Activated CD8-positive, alpha-beta memory T cell treated with anti-CD3 and anti-CD28 coated beads, Interleukin-2, amount 50 U/mL, for 48 hours (primary cell): ENCODE measurements at places on chromosomes 2 and 18.

DNA sequence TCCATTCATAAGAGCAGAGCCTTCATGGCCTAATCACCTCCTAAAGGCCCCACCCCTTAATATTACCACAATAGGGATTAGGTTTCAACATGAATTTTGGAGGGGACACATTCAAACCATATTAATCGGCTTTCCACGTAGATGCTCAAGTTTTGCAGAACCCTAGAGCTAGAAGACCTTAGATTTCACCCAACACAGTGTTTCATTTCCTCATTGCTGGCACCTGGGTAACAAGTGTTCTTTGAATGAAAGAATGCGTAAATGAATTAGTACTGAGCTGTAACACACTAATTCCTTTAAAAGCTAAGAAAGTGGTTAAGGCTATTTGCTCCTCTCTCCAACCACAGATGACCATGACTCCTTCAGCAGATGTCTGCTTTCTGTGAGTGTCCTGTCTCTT lies 252.5 kb downstream of the SMAD2 start:
- no peak for DNase-seq

DNA sequence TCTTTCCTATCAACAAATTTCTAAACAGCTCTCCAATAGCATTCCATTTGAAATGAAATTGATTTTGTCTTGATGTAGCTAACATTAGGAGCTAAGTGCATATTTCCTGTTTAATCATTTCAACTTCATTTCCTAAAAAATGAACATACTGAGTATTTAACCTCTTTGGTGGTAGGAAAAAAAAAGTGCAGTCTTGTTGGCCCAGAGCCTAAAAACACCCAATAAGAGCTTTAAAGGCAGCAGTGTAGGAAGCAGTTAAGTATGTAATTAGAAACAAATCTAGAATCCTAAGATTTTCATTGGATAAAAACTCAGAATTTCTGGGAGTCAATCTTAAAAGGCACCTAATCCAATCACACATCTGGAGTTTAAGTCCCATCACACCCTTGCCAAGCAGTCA lies 71.0 kb upstream of the RBMS1 start:
- DNase-seq = no peak

DNA sequence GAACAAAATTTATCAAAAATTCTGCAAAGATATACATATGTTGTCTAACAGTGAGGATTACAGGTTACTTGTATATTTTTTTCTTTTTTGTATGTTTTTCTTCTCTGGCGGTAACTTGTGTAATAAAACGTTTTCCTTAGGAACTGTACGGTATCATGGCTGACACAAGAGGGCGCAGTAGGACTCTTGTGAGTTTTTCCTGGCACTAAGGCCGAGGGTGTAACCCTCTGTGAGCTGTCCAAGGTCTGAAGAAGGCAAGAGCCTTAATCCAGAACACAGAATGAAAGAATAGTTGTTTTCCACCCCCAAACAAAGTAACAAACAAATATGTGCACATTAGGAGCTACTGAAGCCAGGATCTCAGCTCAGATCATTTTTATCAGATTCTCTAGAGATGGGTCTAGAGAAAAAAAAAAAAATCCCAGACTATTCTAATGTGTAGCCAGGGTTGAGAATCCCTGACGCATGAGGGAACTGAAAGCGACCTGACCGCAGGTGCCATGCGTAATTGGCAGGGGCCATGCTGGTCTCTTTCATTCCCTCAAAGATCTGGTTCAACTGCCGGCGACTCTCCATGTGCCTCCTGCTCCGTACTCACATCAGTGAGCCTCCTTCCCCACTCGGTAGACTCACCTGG lies 27.0 kb downstream of the TMEM200C start:
- peak; percentile 53 for DNase-seq

GRCh38 chr2:33812707-33813106 lies 213.6 kb upstream of the FAM98A start:
- DNase-seq = no peak

GRCh38 chr2:38540580-38541286 lies 62.0 kb downstream of the HNRNPLL start:
- no peak for DNase-seq

DNA sequence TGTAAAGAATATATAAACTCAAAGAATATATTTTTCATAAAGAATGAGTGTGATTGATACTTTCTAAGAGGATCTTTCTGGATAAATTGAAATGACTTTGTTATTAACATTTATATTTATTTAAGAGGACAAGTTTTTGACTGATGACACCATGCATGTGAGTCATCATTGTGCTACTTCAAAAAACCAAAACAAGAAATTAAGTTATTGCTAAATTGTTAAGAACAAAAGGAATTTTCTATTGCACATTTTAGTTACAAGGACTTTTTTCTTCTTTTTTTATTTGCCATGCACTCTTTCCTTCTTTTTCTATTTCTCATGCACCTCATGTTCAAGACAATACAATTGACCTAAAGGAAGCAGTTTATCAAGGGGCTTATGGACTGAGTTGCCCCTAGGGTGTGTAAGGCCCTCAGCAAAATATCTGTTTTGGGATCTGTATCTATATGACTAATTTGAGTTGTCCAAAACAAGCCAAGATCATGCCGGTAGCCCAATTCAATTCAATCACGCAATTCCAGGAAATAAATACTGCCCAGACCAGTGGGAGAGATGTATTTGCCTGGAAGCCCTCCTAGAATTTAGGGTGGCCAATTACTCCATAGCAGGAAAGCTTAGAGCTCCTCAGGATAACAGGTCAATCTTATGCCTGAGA lies 654.3 kb downstream of the METTL4 start:
- no peak for DNase-seq

GRCh38 chr2:118185210-118186109 lies 97.2 kb downstream of the INSIG2 start:
- peak; percentile 82 for DNase-seq

DNA sequence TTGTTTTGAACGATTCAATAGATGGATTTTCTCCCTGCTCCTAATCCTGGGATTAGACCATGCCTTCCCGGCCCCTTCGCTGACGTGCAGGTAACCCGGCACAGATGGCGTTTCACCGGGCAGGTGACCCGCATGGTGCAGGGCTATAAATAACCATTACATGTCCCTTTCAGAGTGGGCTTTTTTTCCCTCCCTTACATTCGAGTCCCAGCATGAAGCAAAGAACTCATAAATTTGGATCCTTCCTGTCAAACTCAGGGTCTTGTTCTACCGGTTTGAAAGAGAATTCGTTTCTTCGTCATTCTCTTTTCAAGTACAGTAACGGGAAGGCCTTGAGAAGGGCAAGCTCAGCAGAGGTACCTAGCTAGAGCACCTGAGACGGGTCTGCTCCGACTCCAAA lies 46.1 kb downstream of the EDAR start:
- no peak for DNase-seq

- DNase-seq = no peak
Measured at GRCh38 chr2:28463893-28464292, 32.0 kb upstream of the PLB1 start.

GRCh38 chr2:19550750-19551149 lies 192.3 kb upstream of the OSR1 start:
- DNase-seq = no peak

GRCh38 chr18:31723990-31724711 lies 36.5 kb downstream of the SLC25A52 start:
- DNase-seq = peak; percentile 54

DNA sequence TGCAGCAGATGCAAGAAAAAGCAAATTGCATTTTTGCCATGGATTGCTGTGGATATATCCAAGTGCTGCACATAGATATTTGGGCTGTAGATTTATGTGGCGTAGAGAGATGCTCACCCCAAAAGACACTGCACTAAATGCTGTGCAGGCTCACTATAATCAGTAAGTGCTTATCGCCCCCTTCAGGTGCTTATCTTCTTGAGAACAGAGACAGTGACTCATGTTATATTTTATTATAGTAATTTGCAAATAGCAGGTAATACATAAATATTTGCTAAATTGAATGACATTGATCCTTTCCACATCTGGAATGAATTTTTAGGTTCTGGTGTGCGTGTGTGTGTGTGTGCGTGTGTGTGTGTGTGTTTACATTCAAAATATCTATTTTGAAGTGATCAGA lies 36.8 kb upstream of the PLEKHM3 start:
- DNase-seq = no peak

- peak; percentile 95 for DNase-seq
Measured at GRCh38 chr2:44087036-44087713, 81.5 kb upstream of the PPM1B start.

- DNase-seq = peak; percentile 52
Measured at GRCh38 chr2:101089419-101089818, 61.8 kb downstream of the TBC1D8 start.

- no peak for DNase-seq
Measured at GRCh38 chr2:23587341-23587880, 202.4 kb downstream of the KLHL29 start.

DNA sequence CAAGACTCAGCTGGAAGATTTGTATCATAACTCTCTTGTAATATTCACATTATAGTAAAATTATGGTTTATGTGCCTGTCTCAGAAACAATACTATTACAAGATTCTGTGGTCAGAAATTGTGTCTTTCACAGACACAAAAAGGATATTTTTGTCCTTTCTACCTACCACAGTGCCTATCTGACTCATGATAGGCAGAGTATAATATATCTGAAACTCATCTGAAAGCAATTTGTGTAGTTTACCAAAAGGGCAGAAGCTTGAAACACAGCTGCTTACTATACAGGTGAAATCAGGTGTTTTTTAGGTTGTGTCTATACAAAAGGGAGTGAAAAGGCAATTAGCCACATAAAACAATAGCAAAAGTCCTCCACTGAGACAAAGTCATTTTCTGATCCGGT lies 10.9 kb downstream of the TMEM200C start:
- DNase-seq = no peak

DNA sequence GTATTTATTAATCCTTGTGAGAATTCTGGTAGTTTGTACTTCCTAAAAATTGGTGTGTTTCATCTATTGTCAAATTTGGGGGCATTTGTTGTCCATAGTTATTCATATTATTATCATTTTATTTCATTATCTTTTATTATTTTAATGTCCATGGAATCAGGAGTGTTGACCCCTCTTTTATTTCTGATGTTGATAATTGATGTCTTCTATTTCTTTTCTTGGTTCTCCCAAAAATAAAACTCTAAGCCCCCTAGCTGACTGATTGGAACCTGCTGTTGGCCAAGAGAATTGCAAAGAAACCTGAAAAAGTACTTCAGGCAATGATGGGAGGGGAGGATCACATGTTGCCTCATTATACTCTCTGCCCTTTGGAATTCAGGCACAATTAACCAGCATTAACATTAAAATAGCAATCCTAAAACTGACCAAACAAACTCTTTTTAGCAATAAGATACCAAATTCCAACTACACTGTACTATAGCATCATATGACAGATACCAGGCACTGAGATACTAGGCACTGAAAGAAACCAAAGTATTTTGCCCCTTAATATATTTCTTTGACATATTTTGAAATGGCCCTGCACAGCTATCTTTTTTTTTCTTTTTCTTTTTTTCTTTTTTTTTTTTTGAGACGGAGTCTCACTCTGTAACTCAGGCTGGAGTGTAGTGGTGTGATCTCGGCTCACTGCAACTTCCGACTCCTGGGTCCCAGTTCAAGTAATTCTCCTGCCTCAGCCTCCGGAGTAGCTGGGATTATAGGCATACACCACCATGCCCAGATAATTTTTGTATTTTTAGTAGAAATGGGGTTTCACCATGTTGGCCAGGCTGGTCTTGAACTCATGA lies 1097.2 kb upstream of the CNTNAP5 start:
- no peak for DNase-seq
